Stimulated activated memory B cell treated with anti-CD40 and anti-IgM and Interleukin-4, amounts not matched to agents 10 μg/mL and 1 μg/mL and 100 μg/mL, for 72 hours (primary cell): ENCODE measurements at places on chromosomes 12 and 14.

GRCh38 chr14:64478634-64479250, 13.4 kb downstream of the AKAP5 start:
- no peak for ATAC-seq

DNA sequence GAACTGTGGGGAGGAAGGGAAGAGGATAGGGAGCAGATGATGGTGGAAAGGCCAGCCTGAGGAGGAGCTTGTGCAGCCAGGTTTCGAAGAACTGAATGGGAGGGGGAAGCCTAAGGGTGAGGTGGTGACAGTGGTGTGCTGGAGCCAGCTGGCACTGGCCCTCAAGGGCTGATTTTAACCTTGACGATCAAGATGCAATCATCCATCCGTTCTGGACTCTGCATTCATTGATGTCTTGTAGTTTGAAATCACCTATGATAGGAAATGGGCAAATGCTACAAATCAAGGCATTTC, 2.8 kb upstream of the ATG101 start:
- no peak for ATAC-seq

GRCh38 chr14:55271572-55272298, 514 bp downstream of the FBXO34 start:
- ATAC-seq, result peak; percentile 60

GRCh38 chr14:69360438-69361108, 37.5 kb downstream of the ERH start:
- peak; percentile 78 for ATAC-seq

DNA sequence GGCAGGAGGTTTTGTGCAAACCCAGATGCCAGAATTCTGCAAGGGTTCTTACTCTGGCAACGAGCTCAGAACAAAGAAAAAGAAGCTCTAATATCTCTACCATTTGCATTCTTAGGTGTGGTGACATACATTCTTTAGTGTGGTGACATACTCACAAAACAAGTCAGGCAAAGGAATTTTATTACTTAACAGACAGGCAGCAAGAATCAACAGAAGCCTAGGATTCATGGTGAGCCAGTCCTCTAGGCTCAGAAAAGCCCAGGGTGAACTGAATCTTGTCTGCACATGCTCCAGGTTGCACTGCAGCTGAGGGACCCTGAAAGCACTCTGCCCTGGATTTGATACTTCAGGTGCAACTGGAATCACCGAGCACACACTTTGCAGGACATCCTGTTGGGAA, 122.4 kb upstream of the PTPRQ start:
- no peak for ATAC-seq

- ATAC-seq, result no peak
Measured at GRCh38 chr12:57766464-57767304, at the start of gene CYP27B1. CYP27B1 (minus strand) TSS chr12:57767078; CDS start chr12:57767041, 37 bp downstream.

DNA sequence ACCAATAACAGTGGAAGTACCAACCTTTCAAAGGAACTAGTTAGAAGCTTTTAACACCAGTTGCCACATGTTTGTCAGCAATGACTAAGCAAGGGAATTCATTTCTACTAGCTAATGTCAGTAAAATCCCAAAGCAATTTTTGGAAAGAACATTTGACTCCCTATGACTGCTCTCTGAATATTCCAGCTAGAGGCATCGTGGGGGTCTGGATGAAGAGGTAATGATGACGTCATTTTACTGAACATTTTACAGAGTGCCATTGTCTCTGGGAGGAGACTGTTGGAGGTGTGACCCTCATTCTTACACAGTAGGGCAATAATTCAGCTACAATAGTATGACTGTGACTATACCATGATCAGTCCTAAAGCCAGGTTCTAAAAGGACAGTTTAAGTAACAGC, 204.8 kb downstream of the ITPR2 start:
- no peak for ATAC-seq

DNA sequence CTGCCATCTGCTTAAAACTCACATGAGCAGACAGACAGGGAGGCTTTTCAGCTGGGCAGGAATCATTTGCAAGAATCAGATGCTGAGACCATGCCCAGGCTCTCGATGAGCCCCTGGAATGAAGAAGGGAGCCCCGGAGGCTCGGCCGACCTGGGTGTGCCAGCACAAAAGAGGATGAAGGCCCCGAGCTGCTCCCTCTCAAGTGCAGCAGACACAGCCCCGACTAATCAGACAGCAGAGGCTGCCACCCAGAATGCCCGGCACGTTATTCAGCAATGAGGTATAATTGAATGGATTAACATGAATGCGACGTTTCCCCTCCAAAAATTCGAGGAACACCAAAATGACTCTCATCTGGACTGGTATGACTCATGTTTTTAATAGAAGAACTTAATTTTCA, 58.9 kb downstream of the BCL11B start:
- no peak for ATAC-seq

- ATAC-seq, result no peak
Measured at GRCh38 chr12:93578221-93578620, 5.7 kb downstream of the SOCS2 start.

DNA sequence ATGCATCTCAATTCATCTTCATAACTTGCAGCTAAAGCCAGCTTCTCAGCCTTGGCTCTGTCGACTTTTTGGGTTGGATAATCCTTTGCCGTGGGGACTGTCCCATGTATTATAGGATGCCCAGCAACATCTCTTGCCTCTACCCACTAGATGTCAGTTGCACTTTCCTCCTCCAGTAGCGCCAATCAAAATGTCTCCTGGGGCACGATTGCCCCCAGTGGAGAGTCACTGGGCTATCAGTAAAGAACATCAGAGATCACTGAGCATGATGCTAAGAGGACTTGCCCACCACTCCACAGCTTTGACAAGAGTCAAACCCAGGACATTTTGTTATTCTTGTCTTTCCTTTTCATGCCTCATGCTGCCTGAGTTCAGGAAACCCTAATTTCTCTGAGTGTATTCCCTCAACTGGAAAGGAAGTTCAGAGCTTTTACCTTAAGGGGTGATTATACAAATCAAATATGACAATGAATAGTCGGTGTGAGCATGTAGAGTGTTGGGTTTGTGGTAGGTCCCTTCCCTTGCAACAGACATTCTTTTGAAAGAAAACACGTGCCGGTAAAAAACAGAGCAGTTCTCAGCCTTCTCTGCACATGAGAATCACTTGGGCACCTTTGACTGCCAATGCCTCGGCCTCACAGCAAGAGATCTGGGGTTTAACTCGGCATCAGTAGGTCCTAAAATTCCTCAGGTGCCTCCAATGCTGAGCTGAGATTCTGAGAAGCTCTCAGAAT, 980.6 kb downstream of the VRK1 start:
- no peak for ATAC-seq

DNA sequence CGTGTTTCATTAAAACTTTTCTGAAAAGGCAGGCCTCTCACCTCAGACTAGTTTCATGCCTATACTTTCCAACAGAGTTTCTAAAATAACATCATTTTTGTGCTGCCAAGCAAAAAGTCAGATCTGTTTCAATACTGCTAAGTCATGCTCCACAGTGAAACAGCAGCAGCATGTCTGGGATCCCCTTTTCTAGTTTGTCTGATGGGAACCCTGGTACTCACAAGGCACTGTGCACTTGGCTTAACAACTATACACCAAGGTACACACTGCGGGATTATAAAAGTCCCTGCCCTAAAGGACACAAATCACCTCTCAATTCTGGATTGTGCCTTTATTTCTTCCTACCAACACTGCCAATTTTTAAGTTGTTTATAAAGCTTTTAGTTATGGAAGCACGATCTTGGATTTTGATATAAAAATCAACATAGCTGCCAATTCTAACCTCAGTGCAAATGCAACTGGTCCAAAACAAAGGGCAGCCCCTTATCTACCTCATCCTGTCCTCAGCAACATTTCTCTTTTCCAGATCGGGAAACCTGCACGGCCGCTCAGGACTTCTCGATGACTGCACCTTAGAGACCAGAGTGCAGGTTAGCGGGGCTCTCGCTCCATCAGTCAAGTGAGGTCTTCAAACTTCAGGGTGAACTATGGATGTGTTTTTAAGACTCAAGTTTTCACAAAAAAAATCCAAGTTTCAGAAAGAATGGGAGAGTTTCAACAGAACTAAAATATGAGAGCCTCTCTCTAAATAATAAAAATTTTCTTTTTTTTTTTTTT, 1.7 kb upstream of the EIF5 start:
- no peak for ATAC-seq

DNA sequence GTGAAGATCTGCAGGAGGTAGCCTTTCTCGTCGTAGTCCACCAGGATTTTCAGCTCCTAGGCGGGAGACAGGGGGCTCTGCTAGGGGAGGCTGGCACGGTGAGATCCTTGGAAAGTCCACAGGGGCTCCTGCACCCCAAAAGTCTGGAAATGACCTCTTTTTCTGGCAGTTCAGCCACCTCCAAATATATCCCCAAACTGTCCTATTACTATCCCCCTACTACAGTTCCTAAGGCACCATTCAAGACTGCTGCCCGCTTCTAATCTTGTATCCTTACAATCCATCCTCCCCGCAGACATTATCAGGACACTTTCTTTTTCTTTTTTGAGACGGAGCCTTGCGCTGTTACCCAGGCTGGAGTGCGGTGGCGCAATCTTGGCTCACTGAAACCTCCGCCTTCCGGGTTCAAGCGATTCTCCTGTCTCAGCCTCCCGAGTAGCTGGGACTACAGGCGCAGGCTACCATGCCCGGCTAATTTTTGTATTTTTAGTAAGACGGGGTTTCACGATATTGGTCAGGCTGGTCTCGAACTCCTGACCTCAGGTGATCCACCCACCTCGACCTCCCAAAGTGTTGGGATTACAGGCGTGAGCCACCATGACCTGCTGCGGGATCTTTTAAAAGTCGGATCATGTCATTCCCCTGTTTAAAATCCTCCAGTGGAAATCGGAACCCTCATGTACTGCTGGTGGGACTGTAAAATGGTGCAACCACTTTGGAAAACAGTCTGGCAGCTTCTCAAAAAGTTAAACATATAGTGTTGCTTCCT, 18.5 kb downstream of the HPD start:
- no peak for ATAC-seq

DNA sequence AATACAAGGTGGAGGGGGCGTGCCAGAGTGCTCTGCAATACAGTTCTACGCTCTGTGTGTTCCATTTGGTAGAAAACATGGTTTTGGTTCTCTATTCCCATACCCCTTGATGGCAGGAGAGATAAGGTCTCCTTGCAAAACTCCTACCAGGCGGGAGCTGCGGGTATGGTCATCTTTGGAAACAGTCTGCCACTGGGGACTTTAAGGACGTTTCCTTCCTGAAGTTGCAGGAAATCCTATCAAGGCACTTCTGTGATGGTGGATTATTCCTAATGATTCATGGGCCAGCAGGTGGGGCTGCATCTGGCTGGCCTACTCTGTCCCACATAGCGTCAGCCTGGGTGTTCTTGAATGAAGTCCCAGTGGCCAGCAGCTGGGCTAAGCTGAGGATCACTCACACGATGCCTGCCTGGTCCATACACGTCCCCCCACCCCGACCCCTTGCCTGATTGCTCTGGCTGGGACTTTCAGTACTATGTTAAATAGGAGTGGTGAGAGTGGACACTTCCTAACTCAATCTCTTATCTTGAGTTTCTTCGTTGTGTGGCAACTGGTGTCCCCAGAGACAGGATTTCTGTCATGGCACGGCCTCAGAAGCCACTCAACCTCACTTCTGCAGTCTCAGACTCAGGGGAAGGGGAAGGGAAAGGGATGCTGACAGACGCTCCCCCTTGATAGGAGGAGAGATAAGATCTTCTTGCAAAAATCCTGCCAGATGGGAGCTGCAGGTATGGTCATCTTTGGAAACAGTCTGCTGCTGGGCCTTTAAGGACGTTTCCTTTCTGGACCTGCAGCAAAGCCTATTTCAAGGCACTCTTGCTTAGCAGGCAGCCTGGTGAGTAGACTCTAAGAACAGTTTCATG, 61.0 kb upstream of the FKBP4 start:
- ATAC-seq, result no peak

DNA sequence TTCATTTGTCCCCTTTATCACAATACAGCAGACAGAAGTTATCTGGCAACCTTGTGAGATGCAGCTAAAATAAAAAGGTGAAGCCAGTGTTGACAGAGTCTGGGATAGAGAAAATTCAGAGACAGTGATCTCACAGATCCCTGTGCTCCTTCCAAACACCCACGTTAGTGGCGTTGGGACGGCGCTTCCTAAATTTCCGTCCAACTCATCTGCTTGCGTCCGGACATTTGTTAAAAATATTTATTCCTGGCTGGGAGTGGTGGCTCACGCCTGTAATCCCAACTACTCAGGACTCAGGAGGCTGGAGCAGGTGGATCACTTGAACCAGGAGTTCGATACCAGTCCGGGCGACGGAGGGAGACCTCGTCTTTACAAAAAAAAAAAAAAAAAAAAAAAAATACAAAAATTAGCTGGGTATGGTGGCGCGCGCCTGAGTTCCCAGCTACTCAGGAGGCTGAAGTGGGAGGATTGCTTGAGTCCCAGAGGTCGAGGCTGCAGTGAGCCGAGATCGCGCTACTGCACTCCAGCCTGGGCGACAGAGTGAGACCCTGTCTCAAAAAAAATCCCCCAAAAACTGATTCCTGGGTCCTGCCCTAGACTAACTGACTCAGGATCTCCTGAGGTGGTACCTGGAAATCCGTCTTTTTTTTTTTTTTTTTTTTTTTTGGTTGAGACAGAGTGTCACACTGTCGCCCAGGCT, 708 bp upstream of the TCTN1 start:
- no peak for ATAC-seq

GRCh38 chr12:25996677-25997076, 38.2 kb downstream of the RASSF8 start:
- no peak for ATAC-seq

DNA sequence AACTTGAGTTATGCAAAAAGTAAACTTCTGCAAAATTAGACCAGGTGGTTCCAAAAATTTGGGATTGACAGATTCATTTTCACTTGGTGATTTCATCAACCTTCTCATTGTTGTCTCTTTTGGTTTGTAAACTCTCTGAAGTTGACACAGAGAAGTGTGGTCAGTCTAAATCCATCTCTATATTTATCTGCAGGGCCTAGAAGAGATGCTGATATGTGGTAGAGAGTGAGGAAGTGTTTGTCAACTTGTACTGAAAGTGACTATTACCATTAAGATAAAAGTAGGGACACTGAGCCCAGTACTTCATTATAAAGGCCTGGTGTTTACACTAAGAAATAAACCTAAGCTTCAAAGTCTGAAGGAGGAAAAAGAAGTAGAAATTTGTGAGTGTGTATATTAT, 73.7 kb downstream of the RMST start:
- ATAC-seq, result no peak

DNA sequence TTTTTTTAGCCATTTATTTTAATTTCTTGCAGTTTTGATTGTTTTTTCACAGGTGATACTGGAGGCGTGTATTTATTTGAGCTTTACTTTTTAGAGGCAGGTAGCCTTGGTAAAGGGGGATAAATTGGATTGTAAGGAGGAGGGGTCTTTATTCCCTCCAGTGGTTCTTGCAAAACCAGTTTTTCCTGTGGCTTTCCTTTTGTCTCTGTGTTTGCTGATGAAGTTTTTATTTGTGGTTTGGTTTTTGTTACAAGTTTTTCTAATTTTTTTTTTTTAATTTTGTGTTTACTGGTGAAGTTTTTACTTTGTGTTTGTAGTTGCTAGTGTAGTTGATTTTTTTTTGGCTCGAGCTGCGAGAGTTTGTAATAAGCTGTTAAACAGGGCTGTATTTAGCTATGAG, 278.5 kb downstream of the PRKD1 start:
- no peak for ATAC-seq

GRCh38 chr12:42692749-42693148, 103.2 kb upstream of the PRICKLE1 start:
- ATAC-seq, result no peak
